ENCODE measurements at places on chromosomes 4 and X.

- no peak for DNase-seq
These were observed 862.2 kb downstream of the TRIML1 start for GRCh38 chr4:189001283-189001970.

DNA sequence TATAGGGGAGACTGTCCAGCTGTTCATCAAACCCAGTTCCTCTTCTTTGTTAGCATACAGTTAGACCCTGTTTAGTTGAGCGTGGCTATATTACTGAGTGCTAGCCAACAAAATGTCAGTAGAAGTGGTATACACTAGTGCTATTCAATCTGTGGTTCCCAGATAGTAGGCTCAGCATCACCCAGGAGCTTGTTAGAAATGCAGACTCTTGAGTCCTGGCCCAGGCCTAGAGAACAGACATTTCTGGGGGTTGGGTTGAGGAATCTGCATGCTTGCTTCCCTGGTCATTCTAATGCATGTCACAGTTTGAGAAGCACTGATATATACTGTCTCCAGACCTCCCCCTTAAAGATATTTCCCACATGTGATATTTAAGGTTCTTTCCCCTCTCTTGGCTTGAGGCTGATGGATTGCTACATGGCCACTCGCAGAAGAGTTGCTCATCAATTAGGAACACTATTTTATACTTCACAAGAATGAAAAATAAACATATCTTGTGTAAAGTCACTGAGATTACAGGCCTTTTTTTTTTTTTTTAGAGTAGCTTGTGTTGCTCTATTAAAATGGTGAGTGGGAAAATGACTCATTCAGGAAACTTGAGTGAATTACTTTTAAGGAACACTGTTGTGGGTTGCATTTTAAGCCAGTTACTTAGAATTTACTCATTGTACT, 289.0 kb downstream of the STIM2 start:
- DNase-seq = no peak

DNA sequence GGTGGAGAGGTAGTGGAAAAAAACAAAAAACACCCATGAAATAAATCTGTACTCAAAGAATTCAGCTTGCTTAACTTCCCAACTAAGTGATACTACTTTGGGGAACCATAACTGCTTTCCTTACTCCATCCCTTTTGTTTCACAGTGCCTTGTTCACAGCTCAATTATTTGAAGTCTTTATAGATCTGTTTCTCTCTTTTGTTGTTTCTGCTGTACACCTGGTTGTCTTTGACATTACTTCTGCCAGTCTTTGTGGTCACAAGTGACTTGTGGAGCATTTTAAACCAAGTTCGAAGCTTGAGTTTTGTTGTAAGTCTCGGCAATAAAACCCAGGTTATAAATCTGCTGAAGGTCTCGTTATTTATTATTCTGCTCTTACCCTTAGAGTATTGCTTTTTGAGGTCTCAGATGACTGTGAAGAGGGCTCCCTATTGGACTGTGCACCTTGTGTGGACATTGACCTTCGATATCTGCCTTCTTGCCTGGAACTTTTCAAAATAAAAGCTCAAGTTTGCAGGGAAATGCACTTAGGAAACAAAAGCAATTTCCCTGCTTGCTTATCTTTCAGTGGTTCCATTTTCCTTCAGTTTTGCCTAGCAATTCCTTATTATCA, 59.8 kb downstream of the ANK2 start:
- DNase-seq = no peak

- DNase-seq = no peak
These were observed 411.9 kb upstream of the EMCN start for GRCh38 chr4:100929758-100930157.

DNA sequence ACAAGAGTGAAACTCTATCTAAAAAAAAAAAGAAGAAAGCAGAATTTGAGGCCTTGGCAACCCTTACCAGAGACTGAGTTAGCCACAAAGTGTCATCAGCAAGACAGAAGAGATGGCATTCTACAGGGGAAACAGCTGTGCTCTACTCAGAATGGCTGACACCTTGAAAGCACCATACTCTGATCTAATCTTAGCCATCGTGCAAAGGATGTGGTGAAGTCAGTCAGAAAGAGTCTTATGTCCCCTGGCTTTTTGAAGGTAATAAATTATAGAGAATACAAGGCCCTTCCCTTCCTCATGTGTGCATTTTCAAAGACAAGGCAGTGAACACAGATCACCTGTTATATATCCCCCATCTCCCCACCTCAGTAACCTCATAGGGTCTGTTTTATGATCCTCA, 13.2 kb downstream of the CLNK start:
- no peak for DNase-seq

DNA sequence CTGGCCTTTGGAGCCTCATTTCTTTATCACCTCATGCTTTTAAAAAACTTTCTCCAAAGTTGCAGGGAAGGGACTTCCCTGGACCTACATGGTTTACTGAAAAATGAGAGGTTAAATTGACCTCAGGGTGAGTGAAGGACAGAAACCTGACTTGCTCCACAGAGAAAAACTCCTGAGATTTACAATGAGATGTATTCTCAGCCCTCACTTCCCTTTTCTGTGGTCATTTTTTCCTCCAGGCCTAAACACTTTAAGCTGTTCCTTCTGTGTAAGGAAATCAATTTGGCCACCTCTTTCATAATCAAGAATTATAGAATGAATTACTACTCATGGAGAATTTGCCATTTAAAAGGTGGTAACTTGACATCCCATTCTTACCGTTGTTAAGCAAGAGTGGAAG, 77.9 kb downstream of the HPGD start:
- DNase-seq = no peak

GRCh38 chr4:21952549-21952948, 4.0 kb upstream of the KCNIP4 start:
- no peak for DNase-seq

DNA sequence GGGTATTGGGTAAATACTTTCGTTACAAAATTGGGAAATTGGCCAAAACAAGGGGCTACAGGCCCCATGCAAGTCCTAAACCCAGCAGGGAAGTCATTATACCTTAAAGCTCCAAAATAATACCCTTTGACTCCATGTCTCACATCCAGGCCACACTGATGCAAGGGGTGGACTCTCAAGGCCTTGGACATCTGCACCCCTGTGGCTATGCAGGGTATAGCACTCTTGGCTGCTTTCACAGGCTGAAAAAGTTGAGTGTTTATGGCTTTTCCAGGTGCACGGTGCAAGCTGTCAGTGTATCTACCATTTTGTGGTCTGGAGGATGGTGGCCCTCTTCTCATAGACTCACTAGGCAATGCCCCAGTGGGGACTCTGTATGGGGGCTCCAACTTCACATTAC, 326.5 kb downstream of the TEX13C start:
- DNase-seq = no peak

- no peak for DNase-seq
These were observed 17.5 kb downstream of the STAP1 start for GRCh38 chr4:67576059-67576466.

DNA sequence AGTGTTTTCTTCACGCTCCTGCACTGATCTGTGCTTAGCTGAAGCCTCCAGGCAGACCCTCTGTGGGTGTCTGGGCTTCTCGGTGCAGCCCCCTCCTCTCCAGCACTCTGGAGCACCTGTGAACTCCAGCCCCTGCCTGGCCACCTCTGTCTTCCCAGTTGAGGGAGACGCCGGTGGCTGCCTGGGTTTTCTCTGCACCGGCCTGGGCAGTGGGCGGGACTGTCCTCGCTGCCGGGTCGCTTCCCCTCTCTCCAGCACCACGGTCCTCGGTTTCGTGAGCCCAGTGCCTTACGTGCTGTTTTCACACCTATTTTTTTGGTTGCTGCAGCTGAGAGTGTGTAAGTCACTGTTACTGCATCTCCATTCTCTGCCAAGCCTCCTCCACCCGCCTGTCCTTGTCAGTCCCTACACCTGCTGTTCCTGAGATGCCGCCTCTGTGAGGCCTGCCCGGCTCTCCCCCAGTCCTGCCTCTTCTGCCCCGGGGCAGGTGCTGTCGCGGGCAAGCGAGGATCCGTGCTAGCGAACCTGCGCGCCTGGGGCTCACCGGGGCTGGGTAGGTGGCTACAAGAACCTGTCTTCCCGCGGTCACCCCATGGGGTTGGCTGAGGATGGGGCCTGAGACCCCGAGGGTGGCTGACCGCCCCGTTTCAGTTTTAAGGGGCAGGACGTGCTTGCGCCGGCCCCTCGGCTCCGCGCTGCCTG, 2.4 kb upstream of the FGFRL1 start:
- no peak for DNase-seq

DNA sequence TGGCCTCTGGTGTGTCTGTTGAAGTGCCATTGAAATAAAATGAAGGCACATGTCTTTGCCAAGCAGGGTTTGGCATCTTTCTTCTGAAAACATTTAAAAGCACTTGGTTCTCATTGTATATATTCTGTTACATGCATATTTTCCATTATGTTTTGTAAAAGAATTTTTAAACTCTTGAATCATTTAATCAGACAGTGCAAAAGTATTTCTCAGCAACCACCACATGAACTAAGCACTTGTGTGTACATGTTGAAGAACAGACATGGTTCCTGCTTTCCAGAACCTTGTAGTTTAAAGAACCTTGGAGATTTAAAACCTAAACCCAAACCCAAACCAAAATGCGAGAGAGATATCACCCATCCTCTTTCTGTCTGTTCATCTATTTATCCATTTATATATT, 220.3 kb upstream of the GIMD1 start:
- DNase-seq = no peak

Data from stimulated activated CD8-positive, alpha-beta memory T cell treated with anti-CD3 and anti-CD28 coated beads, Interleukin-15, amount 100 ng/mL, for 24 hours (primary cell).